ENCODE measurements at places on chromosomes 11 and 22. TPM values are rescaled to one million over a fixed set of nuclear protein-coding genes. Genes with fewer than 3 reads are reported as not detected.

Gene BRSK2
- 0.05 TPM for polyA plus RNA-seq

Gene MRGPRX4
- not detected for polyA plus RNA-seq

Gene DAGLA
- polyA plus RNA-seq, result 1.4 TPM

Gene GAL3ST1
- polyA plus RNA-seq, result 0.03 TPM

Gene ESAM
- polyA plus RNA-seq, result 0.10 TPM

Gene SAA2
- not detected for polyA plus RNA-seq

Gene RAB39A
- not detected for polyA plus RNA-seq

Gene HEPN1
- not detected for polyA plus RNA-seq

- no peak for DNase-seq
These were observed 4.1 kb downstream of the MIF start for GRCh38 chr22:23898006-23898974.

DNA sequence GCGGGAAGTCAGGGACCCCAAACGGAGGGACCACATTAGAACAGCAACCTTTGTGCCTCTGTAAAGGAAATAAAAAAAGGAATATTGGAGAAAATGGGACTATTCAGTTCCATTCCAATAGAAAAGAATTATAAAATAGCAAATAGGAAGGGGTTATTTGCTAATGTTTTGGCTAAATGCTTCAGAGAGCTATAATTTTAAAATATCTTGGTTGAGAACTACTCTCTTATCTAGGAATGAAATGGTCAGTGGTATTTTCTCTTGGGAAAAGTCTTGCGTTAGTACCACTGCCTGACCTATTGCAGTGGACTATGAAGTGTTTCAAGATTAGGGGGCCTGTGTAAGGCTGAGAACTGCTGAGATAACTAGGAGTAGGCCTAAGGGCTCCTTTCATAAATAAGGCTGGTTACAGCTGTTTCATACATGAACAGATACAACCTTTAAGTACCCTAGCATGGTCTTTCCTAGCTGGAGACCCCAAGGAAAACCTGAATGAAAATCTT is 6.9 kb upstream of the WEE1 start:
- DNase-seq, result peak; percentile 92

DNA sequence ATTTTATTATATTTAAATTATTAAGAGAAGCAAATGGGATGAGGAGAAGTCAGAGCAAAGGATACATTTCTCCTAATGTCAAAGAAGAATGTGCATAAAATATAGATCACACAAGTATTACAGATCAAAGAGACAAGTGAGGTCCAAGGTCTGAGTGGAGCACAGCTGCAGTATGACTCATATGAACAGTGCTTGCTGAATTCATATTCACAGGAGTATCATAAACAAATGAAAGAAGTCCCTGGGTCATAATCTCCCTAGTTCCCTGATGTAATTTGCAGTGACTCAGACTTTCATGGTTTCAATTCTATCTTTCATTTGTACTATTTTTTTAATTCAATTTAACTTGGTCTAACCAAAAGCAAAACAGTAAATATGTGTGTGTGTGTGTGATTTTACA is 499.0 kb upstream of the CCDC179 start:
- DNase-seq, result peak; percentile 95

DNA sequence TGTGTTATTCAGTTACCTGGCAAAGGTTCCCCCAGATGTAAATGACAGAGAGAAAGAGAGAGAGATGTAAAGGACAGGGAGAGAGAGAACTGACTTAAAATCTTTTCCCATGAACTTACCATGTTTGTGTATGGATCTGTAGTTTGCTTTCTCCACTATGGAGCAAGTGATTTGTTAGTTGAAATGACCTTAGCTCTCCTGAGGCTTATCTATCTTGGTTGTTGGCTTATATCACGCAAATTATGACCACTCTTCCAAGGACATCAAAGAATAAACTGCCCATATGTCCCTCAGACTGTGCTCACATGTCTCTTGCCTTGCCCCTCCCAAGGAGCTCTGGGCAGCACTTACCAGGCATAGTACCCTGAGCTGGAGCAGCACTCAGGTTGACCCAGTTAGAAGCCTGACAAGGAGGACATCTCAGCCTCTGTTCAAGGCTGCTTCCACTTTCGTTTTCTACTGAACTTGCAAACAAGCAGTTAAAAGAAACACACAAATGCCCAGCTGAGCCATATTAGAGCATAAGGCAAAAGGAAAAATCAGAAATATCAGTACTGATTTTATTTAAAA is 95.3 kb upstream of the RCN1 start:
- peak; percentile 4 for DNase-seq

- no peak for DNase-seq
These were observed 61.3 kb downstream of the MUC15 start for GRCh38 chr11:26510756-26511155.

GRCh38 chr11:114036147-114036811 is 23.2 kb upstream of the ZBTB16 start:
- peak; percentile 19 for DNase-seq

- DNase-seq, result no peak
These were observed 292.8 kb downstream of the NXPE2 start for GRCh38 chr11:114970927-114971645.

DNA sequence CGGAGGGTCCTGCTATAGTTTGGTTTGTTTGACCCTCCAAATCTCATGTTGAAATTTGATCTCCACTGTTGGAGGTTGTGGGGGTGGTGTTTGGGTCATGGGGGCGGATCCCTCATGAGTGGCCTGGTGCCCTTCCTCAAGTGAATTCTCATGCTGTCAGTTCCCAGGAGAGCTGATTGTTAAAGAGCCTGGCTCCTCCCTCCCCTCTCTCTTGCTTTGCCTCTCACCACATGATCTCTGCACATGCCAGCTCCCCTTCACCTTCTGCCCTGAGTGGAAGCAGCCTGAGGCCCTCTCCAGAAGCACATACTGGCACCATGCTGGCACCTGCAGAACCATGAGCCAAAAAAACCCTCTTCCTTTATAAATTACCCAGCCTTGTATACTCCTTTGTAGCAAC is 7.1 kb downstream of the TSPAN18 start:
- no peak for DNase-seq

- no peak for DNase-seq
These were observed 70.8 kb upstream of the PITPNB start for GRCh38 chr22:27989758-27990450.

DNA sequence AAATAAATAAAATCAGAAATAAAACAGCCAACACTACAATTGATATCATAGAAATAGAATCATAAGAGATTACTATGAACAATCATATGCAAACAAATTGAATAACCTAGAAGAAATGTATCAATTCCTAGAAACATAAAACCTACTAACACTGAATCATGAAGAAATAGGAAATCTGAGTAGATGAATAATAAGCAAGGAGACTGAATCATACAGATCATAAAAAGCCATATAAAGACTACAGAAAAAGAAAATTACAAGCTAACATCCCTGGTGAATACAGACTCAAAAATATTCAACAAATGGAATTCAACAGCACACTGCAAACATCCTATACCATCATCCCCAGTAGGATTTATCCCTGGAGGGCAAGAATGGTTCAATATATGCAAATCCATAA is 135.6 kb downstream of the SBF2 start:
- peak; percentile 11 for DNase-seq

GRCh38 chr11:2940921-2941821 is 12.0 kb upstream of the PHLDA2 start:
- DNase-seq, result no peak

DNA sequence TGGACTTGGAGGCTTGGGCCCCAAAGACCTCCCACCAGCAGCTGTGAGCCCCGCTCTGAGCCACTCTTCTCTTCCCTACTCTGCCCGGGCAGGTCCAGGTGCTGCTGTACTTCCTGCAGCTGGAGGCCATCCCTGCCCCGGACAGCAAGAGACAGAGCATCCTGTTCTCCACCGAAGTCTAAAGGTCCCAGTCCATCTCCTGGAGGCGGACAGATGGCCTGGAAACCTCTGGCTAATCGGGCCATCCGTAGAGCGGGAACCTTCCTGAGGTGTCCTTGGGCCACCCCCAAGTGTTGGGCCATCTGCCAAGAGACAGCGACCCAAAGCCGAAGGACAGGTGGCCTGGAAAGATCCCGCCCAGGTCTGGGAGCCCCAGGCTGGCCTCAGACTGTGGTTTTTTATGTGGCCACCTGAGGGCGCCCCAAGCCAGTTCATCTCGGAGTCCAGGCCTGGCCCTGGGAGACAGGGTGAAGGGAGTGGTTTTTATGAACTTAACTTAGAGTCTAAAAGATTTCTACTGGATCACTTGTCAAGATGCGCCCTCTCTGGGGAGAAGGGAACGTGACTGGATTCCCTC is 135.1 kb downstream of the BCR start:
- DNase-seq, result peak; percentile 71

DNA sequence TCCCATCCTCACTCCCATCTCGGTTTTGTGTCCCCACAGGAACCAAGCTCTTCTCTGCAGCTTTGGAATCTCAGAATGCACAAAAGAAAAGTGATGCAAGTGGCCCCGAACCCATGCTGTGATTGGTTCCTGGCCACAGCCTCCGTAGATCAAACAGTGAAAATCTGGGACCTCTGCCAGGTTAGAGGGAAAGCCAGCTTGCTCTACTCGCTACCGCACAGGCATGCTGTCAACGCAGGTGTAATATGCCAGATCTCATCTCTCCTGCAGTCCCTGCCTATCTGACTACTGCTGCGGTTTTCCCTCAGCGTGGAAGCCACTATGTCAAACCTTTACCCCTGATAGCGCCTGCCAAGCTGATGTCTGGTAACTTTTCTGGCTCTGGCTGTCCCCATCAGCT is 200.5 kb upstream of the LRRC4C start:
- no peak for DNase-seq

DNA sequence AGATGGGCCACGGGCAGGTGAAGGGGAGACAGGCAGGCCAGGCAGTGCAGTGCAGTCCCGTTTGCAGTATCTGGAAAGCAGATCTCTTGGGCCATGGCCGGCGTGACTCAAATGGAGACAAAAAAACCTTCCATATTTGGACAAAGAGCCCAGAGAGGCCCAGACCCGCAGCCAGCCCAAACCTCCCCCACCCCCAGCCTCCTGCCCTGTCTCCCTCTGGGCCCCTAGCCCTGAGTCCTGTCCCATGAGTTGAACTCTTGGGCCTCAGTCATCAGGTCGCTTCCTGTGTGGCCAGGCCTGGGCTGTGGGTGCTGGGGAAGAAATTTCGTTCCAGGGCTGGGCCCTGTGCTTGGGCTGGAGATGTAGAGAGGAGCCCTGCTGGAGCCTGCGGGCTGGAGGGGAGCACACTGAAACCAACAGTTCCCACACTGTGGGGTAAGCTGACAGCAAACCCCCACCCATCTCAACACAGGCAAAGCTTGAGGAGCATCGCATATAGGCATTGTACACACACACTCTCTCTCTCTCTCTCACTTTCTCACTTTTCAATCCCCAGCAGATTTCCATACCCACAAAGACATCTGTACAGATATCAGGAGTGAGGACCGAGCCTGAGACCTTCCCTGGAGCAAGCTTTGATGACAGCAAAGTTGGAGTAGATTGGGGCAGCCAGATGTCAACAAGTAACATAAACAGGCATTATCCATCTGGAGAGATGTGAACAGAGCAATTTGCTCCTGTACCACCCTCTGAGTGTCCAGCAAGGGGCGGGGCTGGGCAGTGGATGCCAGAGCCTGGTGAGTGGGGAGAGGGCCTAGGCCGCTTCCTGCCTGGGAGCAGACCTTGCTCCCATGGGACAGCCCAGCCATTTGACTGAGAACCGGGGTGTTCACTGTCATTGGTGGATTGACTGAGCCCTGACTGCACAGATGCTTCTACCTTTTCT is 17.2 kb downstream of the ARHGEF17 start:
- DNase-seq, result peak; percentile 66

- DNase-seq, result no peak
These were observed 13.2 kb downstream of the FAM118B start for GRCh38 chr11:126224647-126225294.

DNA sequence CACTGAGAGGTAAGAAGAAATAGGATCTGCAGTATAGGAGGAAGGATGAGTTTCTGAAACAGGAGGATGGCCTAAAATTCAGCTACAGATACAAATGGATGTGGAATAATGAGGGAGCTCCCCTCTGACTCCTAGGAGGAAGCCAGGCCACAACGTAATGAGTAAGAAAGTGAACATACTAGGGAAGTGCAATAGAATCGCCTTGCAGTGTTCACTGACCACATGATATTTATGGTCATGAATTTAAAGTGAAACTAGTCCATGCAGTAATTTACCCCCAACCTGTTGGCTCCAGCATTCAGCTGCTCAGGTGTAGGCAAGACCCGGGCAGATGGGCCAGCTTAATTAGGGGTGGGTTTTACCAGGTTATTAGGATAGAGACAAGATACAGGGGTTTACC is 101.7 kb downstream of the DEUP1 start:
- DNase-seq, result no peak

DNA sequence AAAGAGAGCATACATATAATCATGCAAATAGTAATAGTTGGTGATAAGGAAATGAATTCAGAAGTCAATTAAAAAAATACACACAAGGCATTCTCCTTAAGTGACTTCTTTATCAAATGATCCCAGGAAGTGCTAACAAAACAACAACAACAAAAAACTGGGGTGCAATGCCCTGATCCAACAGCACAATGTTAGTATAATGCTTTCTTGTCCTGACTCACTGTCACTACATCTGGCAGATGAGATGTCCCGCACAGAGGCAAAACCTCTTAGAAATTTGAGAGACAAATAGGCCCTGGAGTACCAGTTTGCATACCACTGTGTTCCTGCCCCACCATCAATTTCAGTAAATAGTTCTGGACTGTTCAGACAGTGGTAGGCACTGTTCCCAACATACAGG is 11.0 kb upstream of the AMBRA1 start:
- DNase-seq, result no peak

DNA sequence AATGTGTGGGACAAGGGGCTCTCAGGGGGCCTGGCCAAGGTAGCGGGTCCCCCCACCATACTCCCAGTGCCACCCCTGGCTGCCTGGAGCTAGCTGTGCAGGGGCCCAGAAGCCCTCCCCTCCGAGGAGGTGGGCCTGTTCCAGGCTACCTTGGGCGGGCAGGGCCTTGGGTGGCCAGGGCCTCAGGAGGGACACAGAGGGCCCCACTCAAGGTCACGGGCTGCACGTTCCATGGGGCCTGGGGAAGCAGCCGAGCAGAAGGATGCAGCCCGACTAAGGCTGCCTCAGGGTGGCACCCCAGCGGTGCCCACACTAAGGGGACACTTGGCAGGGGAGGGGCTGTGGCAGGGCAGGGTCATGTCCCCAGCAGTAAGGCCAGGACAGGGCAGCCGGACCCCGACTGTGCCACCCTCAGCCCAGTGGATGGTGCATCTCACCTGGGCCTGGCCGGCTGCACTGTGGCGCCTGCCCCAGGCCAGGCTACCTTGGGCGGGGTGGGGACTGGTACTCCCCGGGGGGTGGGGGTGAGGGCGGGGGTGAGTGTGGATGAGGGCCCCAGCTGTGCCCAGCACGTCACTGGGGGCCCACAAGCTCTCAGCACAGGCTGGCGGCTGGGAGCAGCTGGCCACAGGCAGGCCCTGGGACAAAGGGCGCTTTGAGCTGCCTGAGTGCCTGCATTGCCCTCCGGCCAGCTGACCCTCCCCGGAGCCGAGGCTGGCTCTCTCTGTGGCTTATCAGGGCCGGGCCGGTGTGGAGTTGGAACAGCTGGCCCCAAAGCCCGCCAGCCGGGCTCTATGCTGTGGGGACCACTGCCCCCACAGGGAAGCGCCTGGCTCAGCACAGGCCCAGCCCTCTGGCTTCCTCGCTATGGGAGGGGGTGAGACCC is 117.1 kb downstream of the KCNQ1 start:
- DNase-seq, result no peak
